ENCODE measurements at places on chromosomes 7 and 10.

DNA sequence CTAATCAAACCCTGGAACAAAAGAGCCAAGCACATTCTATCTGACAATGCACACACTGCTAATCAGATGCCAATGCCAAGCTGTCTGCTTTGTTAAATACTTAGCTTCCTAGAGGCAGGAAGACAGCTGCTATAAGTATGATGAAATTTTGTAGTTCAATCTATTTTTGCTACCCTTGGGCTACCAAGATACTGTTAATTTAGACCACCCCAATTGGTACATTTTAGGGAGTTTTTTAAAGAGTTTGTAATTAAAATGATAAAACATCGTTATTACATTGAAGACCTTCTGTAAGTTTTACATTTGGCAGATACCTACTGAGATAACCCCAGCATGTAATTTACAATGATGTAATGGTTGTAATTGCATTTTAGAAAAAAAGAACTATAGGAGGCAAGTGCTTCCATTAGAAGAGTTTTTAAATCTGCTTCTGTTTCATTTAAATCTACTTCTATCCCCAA lies 268.5 kb downstream of the ADK start:
- no peak for DNase-seq

- no peak for DNase-seq
Observed at GRCh38 chr10:96073722-96074121, 30.3 kb downstream of the CCNJ start.

GRCh38 chr10:47044741-47045140 lies 133.5 kb downstream of the PTPN20 start:
- no peak for DNase-seq

GRCh38 chr7:149330914-149331567 lies 69.0 kb downstream of the ZNF783 start:
- DNase-seq, result no peak

DNA sequence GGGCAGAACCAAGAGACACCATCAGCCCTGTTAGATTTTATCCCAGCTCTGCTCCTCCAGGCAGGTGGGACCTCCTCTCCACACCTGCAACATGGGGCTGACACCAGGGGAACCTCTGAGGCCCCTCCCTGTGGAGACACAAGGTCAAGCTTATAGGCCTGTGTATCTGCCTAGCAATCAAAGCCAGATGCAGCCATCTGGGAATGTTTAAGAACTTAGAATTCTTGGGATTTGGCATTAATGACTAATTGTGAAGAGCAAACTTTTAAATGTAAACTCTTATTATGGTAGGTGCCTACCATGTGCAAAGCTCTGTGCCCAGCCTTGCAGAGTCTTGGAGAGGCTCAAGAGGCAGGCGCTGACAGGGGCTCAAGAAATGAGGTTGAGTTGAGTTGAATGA lies 52.1 kb downstream of the TBATA start:
- no peak for DNase-seq

- no peak for DNase-seq
Observed at GRCh38 chr7:115410972-115411686, 489.2 kb downstream of the MDFIC start.

DNA sequence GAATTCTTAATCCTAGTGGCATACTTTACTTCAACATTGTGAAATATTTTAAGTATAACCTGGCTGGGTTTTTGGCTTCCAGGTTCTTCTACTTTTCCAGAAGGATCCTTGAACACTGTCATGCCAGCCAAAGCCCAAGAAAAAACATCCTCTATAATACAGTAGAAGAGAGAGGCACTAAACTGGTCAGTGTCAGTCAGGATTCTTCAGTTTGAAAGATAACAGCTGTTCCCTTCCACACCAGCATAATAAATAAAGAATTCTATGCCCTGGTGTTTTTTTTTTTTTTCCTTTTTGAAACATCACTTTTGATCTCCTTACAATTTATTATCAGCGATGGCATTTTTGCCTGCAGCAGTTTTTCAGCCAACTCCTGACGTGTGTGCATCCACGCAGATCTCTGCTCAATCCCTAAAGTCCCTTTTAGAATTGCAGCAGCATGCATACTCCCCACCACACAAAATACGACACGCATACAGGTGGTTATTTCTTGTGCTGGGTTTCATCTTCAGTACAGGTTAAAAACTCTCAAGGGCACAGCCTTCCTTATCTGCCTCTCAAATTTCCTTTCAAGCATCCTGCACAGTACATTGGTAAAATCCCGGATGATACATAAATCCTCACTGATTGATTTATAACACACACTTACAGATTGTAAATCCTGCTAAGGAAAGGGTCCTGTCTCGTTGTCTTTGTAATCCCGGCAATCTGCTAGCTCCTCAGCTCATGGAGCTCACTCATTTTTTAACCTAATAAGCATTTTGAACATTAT lies 100.2 kb downstream of the TPK1 start:
- no peak for DNase-seq

- DNase-seq, result no peak
Observed at GRCh38 chr7:8064828-8065227, 96.2 kb downstream of the GLCCI1 start.

DNA sequence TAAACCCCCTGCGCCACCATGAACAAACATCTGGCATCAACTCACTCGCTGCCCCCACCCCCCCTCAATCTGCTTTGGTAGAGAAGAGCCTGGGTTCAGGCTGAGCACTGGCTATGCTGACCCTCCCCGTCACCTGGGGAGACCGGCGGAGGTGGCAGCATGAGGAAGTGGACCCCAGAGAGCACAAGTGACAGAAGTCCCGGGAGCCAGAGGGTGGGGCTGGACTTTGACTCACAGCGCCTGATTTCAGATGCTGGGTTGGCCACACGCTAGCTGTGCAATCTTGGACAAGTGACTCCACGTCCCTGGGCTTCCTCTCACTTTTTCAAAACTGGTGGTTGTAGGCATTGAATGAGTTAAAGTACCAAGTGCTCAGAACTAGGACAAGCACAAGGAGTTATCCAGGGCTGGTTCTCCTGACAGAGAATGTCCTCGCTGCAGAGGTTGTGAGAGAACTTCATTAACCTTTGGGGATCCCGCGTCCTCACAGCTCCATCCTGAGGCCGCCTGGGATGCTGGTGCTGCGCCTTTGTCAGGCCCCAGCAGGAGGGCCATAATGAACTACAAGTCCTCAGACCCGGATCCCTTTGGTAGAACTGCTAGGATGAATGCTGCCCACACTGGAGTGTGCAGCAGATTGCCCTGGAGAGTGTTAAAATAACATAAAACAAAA lies 48.8 kb upstream of the RASGEF1A start:
- no peak for DNase-seq

DNA sequence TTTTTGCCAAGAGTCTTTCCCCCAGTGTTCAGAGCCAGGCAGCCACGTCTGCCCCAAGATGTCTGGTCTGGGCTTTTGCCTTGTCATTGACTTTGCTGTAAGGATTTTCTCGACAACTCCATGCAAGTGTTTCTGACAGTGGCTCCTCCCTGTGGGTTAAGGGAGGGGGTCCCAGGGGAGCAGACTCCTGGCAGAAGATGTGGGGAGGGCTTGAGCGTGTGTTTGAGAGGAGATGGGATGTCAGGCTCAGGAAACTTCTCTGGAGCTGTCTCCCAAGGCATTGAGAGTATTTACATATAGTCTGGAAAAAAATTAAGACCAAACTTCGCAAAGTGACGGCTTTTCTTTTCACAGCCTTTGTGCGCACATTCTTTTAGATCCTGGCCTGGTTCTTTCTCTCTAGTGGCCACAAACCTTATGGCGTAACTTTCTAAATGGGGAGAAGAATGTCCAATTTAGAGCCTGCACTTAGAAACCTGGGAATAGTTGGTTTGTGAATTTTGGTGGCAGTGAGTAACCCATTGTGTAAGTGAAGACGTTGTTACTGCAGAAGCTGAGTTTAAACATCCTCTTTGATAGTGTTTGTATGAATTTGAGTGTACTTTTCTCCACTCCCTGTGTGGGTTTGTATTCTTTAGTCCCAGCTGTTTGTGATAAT lies 201.5 kb downstream of the LRMDA start:
- no peak for DNase-seq

DNA sequence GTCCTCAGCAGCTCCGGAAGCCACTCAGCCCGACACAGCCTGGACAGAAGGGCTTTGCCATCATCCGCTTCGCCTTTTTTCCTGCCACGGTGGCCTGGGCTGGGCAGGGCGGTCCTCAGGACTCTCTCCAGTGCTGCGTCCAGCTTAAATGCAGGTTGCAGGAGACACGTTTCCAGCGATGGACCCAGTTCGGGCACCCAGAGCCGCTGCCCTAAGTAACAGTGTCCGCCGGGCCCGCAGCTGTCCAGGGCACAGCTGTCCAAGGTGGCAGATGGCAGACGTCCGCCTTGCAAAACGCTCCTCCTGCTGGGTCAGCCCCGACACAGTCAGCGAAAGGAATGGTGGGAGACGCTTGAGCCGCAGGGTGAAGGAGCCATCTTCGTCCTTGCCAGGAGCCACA lies 37.0 kb upstream of the FOXL3 start:
- DNase-seq, result no peak

- no peak for DNase-seq
Observed at GRCh38 chr10:89171996-89172395, 35.1 kb downstream of the CH25H start.

GRCh38 chr10:124181656-124182055 lies 88.3 kb upstream of the CHST15 start:
- no peak for DNase-seq

DNA sequence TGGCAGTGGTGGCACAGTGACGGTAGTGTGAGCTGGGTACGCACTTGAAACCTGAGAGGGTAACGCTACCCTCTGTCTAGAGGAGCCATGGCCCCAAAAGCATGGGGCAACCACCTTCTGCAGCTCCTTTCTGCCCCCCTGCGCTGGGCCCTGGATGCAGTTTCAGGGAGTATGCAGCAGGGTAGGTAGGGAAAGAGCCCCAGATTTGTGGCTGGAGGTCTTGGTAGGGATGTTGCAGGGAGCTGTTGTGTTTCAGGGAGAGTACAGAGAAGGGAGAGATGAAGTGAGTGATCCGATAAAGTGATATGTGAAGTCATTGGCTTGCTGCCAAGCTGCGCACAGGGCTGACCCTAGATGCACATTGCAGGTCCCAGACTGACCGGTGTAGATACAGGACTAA lies 2.7 kb upstream of the PGAM2 start:
- DNase-seq, result no peak

DNA sequence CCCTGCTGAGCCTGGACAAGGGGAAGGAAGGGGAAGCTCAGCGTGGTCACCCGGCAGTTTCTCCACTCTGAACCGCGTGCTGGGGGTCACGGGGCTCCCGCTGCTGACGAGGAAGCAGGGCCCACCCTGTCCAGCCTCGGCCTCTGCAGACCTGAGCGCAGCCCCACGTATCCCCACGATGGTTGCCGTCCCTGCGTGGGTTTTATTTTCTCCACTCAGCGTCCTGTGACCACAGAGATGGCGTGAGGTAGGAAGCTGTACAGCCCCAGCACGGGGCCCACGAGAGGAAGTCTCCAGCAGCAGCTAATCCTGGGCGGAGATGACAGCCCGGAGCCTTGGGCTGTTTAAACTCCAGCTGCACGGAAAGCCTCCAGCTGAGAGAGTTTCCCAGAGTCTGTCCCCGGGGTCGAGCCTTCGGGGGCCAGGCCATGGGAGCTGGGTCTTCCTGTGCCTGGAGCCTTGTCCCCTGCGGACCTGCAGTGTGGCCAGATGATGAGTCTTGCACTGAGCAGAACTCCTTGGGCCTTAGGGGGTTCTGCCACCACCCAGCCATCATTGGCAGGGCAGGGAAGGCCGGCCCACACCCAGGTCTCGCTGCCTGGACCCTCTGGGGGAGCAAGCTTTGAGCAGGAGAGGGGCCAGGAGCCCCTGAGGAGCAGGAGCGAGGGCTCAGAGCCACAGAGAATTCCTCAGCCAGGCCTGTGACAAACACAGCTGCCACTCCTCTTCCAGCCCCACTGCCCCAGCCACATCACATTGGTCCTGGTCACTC lies 72.8 kb upstream of the FAM20C start:
- DNase-seq, result no peak

GRCh38 chr7:82021036-82021435 lies 251.2 kb upstream of the HGF start:
- no peak for DNase-seq

DNA sequence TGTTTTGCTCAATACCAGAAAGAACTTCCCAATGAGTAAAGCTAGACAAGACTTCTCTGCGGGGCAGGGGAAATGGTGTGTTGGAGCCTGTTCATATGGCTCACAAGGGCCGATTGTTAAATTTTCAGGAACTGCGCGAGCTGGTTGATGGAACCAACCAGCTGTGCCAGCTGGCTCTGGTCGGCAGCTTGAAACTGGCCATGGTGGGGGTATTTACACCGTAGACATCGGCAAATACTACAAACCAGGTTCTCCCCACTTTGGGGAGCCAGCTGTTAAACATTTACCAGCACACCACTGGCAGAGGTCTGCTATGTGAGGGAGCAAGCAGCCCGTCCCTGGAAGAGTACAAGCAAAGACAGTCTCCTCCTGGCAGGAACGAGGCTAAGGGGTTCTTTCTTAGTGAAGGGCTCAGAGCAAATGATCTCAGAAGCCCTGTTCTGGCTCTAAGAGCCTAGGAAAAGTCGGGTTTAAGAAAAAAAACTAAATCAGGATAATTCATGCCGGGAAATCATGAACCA lies 8.8 kb upstream of the ZMIZ1 start:
- DNase-seq, result no peak

DNA sequence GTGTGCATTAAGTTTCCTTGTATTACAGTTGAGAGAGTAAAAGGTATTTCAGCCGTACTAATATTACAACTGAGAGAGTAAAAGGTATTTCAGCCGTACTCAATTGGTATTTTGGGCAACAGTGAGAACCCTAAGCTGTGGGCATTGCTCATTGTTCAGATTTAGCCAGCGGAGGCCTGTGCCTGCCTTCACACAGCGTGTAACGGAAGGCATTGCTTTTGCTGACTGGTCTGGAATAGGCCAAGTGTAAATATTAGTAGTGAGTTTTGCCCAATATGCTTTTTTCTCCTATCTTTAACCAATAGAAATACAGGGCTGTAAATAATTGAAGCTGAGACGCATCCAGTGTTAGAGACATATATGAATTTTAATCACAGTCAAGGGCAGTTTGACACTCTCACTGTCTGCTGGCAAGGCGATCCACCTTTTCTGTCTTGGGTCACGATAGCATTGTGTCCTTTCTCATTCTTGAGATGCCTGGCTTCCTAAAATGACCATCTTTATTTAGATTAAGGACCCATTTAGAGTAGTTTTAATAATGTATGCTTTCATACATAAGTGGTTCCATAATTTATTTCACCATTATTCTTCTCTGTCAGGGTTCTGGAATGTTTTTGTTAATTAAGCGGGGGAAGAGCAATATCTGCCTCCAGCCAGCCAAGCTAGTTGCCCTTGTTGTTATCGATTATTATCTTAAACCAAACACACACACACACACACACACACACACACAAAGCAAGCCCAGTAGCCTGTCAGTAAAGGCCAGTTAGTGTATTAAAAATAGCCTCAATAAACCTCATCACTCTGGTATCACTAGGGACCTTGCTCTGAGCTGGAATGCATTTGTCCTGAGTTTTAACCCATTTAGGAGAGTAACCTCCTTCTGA lies 130.7 kb downstream of the CELF2 start:
- DNase-seq, result no peak

Data from stimulated activated CD8-positive, alpha-beta memory T cell treated with anti-CD3 and anti-CD28 coated beads, Interleukin-4, amount 100 ng/mL, for 1 hour (primary cell).